ENCODE measurements at places on chromosomes 11 and 22. TPM values are rescaled to one million over a fixed set of nuclear protein-coding genes. Genes with fewer than 3 reads are reported as not detected.

The PCF11 gene
- total RNA-seq, result 62.8 TPM

The ATG13 gene
- 73.8 TPM for total RNA-seq

The DNAJB7 gene
- not detected for total RNA-seq

The RFPL3 gene
- total RNA-seq, result not detected

The MMP11 gene
- 0.69 TPM for total RNA-seq

The CDC45 gene
- total RNA-seq, result 116 TPM

GRCh38 chr11:74330075-74330858 is 18.8 kb upstream of the P4HA3 start:
- no peaks in the 10 kb centered on the region for H3K4me1 ChIP-seq
- H3K4me3 ChIP-seq, result no peak overlapping the region
- H3K36me3 ChIP-seq, result no peaks in the 10 kb centered on the region
- peaks cover 1% of the 10 kb centered on the region for H3K27me3 ChIP-seq

DNA sequence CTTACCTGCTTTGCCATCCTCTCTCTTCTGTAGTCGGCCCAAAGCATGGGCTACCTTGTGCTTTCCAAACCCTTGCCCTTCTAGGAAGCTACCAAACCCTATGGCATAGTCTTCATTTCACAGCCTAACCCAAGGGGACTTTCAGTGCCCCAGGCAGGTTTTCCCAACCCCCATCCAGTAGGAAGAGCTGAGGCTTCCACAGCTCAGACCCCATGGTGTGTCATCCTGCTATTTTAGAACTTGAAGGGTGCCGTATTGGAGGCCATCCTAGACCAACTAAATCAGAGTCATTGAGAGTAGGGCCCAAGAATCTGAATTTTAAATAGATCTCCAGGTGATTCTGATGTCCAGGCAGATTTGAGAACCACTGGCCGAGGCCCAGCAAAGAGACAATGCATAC is 31.9 kb upstream of the TUB start:
- H3K4me3 ChIP-seq, result no peak overlapping the region
- H3K27ac ChIP-seq, result no peak overlapping the region
- H3K27me3 ChIP-seq, result peaks cover 14% of the 10 kb centered on the region
- H3K4me1 ChIP-seq, result no peaks in the 10 kb centered on the region
- H3K36me3 ChIP-seq, result no peaks in the 10 kb centered on the region

DNA sequence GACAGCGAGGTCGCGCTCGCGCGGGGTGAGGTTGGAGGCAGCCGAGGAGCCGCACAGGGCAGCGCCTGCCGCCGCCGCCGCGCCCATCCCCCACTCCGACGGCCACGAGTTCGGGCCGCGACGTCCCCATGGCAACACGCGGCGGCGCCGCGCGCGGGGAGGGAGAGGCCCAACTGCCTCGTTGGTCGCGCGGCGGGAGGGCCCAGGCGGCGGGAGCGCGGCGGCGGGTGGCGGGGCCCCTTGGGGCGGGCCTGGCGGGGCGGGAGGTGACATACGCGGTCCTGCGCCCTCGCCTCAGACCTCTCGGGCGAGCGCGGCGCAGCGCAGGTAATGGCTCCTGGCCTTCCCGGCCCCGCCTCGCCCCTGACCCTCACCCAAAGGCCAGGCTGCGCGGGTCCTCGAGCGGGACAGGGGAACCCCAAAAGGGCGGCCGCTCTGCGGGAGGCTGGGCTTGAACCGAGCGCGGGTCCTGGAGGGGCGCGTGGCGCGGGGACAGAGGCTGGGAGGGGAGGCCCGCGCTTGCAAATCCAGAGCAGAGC is at the start of gene DEUP1:
Gene DEUP1, plus strand, starts transcription at position 297 of the 539 bp plus-strand sequence. CDS start 1,518 bp downstream, outside the sequence.
- no peak within 1 kb of the TSS for H3K27ac ChIP-seq
- peaks cover 5% of the 10 kb centered on the region for H3K4me1 ChIP-seq
- peaks cover 32% of the 10 kb centered on the region for H3K27me3 ChIP-seq
- peak within 1 kb of the TSS; percentile 27 for H3K4me3 ChIP-seq

- H3K27me3 ChIP-seq, result no peaks in the 10 kb centered on the region
- DNase-seq, result no peak
- peak overlapping the region; percentile 74 for H3K4me3 ChIP-seq
- H3K4me1 ChIP-seq, result peaks cover 98% of the 10 kb centered on the region
- peak overlapping the region; percentile 98 for H3K27ac ChIP-seq
- peaks cover 67% of the 10 kb centered on the region for H3K36me3 ChIP-seq
These were observed 92.7 kb downstream of the ETS1 start for GRCh38 chr11:128494418-128495332.

DNA sequence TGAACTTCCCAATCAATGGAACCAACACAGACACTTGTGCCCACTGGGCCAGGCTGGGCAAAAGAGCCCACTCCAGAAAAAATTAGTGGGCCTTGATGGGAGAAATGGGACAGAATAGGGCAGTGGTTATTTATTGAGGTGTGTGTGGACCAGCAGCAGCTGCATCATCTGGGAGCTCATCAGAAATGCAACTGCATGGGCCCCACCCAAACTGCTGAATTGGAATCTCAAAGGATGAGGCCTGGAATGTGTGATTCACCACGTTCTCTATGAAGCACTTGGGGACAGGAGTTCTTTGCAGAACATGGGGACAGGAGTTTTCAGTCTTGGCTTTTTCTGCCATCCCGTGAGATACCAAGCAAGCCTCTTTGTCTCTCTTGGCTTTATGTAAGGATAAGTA is 255.6 kb upstream of the PLET1 start:
- no peak overlapping the region for H3K27ac ChIP-seq
- no peaks in the 10 kb centered on the region for H3K36me3 ChIP-seq
- peaks cover 2% of the 10 kb centered on the region for H3K27me3 ChIP-seq
- DNase-seq, result no peak

GRCh38 chr11:102773386-102773785 is 7.0 kb downstream of the MMP10 start:
- no peaks in the 10 kb centered on the region for H3K4me1 ChIP-seq
- H3K4me3 ChIP-seq, result no peak overlapping the region
- no peaks in the 10 kb centered on the region for H3K36me3 ChIP-seq
- no peak for DNase-seq
- H3K27ac ChIP-seq, result no peak overlapping the region

DNA sequence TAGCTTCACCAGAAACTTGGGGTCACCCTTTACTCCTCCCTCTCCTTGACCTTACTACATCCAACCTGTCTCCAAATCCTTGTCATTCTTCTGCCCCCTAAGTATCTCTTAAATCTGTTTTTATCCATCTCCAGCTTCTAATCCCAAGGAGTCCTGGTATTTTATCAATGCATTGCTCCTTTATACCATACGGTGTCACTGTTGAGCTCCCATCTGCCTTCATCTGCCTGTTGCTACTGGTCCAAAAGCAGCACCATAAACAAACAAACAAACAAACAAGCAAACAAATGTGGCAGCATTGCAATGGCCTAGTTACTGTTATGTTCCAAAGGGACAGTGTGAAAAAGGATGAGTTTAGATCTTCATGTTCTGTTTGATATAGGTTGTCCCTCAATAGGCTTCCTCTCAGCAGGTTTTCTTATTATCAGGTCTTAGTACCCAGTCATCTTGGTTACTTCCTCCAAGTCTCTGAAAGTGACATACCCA is 34.2 kb downstream of the DNHD1 start:
- no peak overlapping the region for H3K4me3 ChIP-seq
- H3K27me3 ChIP-seq, result no peaks in the 10 kb centered on the region
- peak; percentile 16 for DNase-seq
- peaks cover 20% of the 10 kb centered on the region for H3K36me3 ChIP-seq
- H3K4me1 ChIP-seq, result peaks cover 12% of the 10 kb centered on the region
- H3K27ac ChIP-seq, result no peak overlapping the region

GRCh38 chr22:38228326-38228872 is 26.6 kb downstream of the MAFF start:
- no peaks in the 10 kb centered on the region for H3K27me3 ChIP-seq
- DNase-seq, result no peak
- no peak overlapping the region for H3K27ac ChIP-seq
- peaks cover 14% of the 10 kb centered on the region for H3K36me3 ChIP-seq
- H3K4me3 ChIP-seq, result no peak overlapping the region

- no peak overlapping the region for H3K4me3 ChIP-seq
- H3K27me3 ChIP-seq, result peaks cover 8% of the 10 kb centered on the region
- no peak overlapping the region for H3K27ac ChIP-seq
- H3K4me1 ChIP-seq, result no peaks in the 10 kb centered on the region
- H3K36me3 ChIP-seq, result no peaks in the 10 kb centered on the region
These were observed 51.8 kb downstream of the C11orf96 start for GRCh38 chr11:43994196-43994595.

GRCh38 chr11:3003396-3004231 is 11.5 kb upstream of the NAP1L4 start:
- H3K27ac ChIP-seq, result no peak overlapping the region
- H3K27me3 ChIP-seq, result no peaks in the 10 kb centered on the region
- H3K4me1 ChIP-seq, result no peaks in the 10 kb centered on the region

GRCh38 chr11:120136356-120136755 is 1.6 kb downstream of the TRIM29 start:
- H3K27me3 ChIP-seq, result no peaks in the 10 kb centered on the region
- H3K4me1 ChIP-seq, result no peaks in the 10 kb centered on the region
- no peak overlapping the region for H3K27ac ChIP-seq
- H3K4me3 ChIP-seq, result no peak overlapping the region
- no peaks in the 10 kb centered on the region for H3K36me3 ChIP-seq

Measured in activated T-helper 1 cell treated with anti-CD3 and anti-CD28 coated beads, Interleukin-12 subunit alpha, Interleukin-12 subunit beta, Interleukin-2, Interleukin-4 antibody, amounts not matched to agents 30 ng/mL and 10 ng/mL and 1 ng/mL, durations not matched to agents 14 hours and 24 hours and 36 hours (primary cell).